ENCODE measurements at places on chromosomes 6 and 20. TPM values are rescaled to one million over a fixed set of nuclear protein-coding genes. Genes with fewer than 3 reads are reported as not detected.

The MYLK4 gene
- 0.27 TPM for polyA plus RNA-seq

The B3GAT2 gene
- 0.06 TPM for polyA plus RNA-seq

The ACTR5 gene
- polyA plus RNA-seq: 5.3 TPM

The RHAG gene
- polyA plus RNA-seq: not detected

The STMND1 gene
- polyA plus RNA-seq: 5.9 TPM

The RIPOR3 gene
- 7.4 TPM for polyA plus RNA-seq

The HNF4A gene
- polyA plus RNA-seq: 0.14 TPM

The SIRPB1 gene
- 2.5 TPM for polyA plus RNA-seq

The CALHM6 gene
- polyA plus RNA-seq: 20.8 TPM

The NTSR1 gene
- polyA plus RNA-seq: 0.02 TPM

The KHDC1L gene
- 0.31 TPM for polyA plus RNA-seq

The NECAB3 gene
- 21.2 TPM for polyA plus RNA-seq

The HTR1E gene
- polyA plus RNA-seq: not detected

The NAPB gene
- polyA plus RNA-seq: 5.1 TPM

The SPATS1 gene
- 1.3 TPM for polyA plus RNA-seq

The CST9L gene
- polyA plus RNA-seq: not detected

The SNAI1 gene
- polyA plus RNA-seq: 7.3 TPM

The CBFA2T2 gene
- polyA plus RNA-seq: 5.1 TPM

The WFDC11 gene
- not detected for polyA plus RNA-seq

The LHFPL5 gene
- not detected for polyA plus RNA-seq
